ENCODE measurements at places on chromosomes 3 and 15.

GRCh38 chr3:176431038-176431418 lies 766.3 kb downstream of the TBL1XR1 start:
- no peak for DNase-seq

- DNase-seq = no peak
Observed at GRCh38 chr3:124217542-124217941, 225.6 kb upstream of the ROPN1 start.

DNA sequence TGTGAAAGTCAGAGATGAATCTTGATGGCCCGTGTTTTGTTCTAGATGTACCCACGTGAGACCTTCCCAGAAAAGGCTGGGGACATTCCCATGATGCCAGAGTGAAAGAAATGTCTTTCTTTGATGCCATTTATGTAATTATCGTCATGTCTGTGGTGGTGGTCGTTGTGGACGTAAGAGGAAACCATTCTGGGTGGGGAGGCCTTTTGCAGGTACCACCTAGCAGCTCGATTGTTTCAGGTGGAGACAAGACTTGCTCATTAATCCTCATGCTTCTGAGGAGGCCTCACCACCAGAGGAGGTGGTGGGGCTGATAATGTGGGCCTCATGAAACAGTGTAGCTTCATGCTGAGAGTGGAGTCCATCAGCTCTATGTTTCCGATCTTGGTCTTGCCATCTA lies 58.1 kb upstream of the USP3 start:
- DNase-seq = no peak

DNA sequence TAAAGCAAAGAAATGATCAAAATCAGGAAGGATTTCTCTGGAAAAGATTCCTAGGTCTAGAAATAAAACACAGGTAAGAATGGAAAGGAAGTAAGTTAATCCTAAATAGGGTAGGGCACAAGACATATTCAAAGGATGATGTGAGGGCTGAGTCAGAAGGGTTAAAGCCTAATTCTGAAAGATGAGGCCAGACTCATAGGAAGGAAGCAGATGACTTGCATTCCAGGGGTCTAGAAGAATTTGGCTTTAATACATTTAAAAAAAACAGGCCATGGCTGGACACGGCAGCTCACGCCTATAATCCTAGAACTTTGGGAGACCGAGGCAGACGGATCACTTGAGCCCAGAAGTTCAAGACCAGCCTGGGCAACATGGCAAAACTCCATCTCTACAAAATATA lies 3.2 kb downstream of the SSR3 start:
- no peak for DNase-seq

DNA sequence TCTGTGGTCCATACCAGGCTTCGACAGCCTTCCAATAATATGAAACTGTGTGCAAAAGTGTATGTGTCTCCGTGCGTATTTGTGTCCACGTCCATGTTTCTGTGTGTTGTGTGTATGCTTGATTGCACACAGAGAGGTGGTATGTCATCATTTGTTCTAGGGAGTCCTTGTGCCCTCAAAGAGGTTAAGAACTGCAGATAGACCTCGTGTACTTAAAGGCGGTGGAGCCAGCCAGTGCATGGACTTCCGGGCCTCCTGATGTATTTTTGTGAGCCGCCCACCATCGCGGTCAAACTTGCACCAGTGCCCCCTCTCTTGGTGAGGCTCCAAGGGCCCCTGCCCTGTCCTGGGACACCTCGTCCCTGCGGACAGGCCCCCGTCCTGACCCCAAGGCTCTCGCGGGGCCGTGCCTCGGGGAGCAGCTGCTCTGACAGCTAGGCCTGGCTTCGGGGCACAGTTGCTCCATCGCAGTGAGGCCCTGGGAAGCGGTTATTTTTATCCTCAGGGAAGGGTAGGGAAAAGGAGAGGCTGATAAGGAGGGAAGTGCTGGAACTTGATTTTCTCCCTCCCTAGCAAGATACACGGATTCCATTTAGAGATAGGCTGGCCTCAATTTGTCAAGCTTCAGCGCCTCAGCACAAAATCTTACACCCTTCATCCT lies 1.2 kb upstream of the RYK start:
- no peak for DNase-seq

DNA sequence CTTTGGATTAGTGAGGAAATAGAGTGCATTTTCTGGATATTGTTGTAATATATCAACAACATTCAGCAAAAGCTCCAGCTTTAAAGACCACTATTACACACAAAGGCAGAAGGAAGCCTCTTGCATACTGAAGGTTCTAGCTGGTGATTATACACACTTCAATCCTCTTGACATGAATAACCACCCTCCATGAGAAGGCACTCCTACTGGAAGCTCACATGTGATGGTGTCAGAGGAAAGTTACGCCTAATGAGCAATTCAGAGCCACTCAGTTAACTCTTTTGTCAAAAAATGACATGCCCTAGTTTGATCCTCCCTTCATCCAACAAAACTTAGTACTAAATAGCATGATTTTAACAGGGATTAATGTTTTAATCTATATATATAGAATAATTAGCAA lies 124.6 kb upstream of the LYSMD4 start:
- DNase-seq = no peak

GRCh38 chr15:80871858-80872257 lies 92.7 kb downstream of the CEMIP start:
- DNase-seq = no peak

GRCh38 chr3:56987238-56987895 lies 73.1 kb upstream of the SPATA12 start:
- DNase-seq = no peak

GRCh38 chr3:76735152-76735551 lies 304.7 kb upstream of the ROBO2 start:
- no peak for DNase-seq

DNA sequence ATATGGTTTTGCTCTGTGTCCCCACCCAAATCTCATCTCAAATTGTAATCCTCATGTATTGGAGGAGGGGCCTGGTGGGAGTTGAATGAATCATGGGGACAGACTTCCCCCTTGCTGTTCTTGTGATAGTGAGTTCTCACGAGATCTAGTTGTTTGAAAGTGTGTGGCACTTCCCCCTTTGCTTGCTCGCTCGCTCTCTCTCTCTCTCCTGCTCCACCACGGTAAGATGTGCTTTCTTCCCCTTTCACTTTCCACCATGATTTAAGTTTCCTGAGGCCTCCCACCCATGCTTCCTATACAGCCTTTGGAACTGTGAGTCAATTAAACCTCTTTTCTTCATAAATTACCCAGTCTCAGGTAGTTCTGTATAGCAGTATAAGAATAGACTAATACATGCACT lies 60.7 kb downstream of the GSK3B start:
- DNase-seq = no peak

GRCh38 chr15:35657679-35658311 lies 111.8 kb upstream of the DPH6 start:
- DNase-seq = no peak

- DNase-seq = no peak
Observed at GRCh38 chr3:153050978-153051377, 111.0 kb upstream of the RAP2B start.

DNA sequence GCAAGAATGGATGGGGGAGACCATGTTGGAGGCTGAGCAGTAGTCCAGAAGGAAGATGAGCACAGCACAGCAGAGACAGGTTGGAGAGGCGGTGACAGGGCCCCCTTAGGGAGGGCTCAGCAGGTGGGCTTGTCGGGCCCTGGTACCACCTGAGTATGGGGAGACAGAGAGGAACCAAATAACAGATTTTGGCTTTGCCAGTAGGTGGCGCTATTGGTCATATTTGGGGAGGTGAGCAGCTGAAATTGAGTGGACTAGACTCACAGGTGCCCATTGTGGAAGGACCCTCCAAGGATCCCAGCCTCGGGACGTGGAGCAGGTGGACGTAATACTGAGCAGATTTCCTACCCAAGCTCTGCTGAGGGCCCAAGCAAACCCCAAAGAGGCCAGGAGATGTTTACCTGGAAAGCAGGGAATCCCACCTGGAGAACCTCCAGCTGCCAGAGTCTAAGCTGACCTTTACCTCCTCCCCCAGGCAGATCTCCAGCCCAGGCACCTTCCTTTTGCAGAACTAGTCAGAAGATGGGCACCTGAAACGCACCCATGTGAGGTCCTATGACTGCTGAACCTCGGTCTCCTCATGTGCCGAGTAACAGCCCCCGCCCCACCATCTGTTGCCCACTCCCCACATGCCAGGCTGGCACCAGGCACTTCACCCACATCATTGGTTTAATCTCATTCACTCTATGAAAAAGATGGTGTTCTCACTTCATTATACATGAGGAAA lies 24.6 kb upstream of the CORO2B start:
- no peak for DNase-seq

GRCh38 chr3:128585974-128586373 lies 64.6 kb downstream of the RPN1 start:
- DNase-seq = no peak

DNA sequence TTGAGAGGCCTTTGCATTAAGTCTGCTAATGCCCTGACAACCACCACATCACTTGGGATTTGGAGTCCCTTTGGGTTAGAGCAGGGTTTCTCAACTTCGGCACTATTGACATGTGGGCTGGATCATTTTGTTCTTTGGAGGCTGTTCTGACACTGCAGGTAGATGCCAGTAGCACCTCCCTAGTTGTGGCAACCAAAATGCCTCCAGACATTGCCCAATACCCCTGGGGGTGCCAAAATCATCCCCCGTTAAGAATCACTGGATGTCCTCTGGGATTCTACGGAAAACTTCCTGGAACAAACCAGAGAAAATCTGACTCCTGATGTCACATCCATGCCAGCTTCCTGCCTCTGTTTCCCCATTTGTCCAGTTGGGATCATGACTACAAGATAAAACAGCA lies 37.2 kb upstream of the BLM start:
- DNase-seq = no peak

- DNase-seq = no peak
Observed at GRCh38 chr3:69422751-69423150, 36.9 kb upstream of the FRMD4B start.

GRCh38 chr3:150469931-150470740 lies 62.0 kb downstream of the TSC22D2 start:
- no peak for DNase-seq

DNA sequence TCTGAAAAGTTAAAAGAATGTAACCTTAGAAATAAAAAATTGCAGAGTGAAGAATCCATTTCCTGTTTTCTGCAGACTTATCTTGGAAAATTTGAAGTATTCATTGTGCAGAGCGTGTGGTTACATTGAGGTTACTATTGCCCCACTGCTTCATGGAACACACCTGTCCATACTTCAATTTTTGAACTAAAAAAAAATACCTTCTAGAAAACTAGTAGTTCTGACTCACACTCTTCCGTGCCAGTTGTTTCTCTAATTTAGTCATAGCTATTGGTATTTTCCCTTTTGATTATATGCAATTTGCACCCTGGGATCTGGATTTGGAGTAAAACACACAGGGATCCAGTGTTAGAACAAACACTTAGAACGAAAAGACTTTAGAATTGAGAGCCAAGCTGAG lies 111.8 kb upstream of the LYSMD4 start:
- no peak for DNase-seq

Data from GM12891 (cell line).